ENCODE measurements at places on chromosomes 12 and 14.

- no peak for DNase-seq
Observed at GRCh38 chr12:88630561-88630960, 50.3 kb upstream of the KITLG start.

- no peak for DNase-seq
Observed at GRCh38 chr12:110679201-110679600, 9.7 kb downstream of the HVCN1 start.

GRCh38 chr12:91877456-91878235 lies 268.0 kb downstream of the BTG1 start:
- DNase-seq, result no peak

GRCh38 chr14:89720076-89720687 lies 234.3 kb downstream of the EFCAB11 start:
- no peak for DNase-seq

- DNase-seq, result no peak
Observed at GRCh38 chr14:68384335-68384734, 408.5 kb downstream of the ZFP36L1 start.

DNA sequence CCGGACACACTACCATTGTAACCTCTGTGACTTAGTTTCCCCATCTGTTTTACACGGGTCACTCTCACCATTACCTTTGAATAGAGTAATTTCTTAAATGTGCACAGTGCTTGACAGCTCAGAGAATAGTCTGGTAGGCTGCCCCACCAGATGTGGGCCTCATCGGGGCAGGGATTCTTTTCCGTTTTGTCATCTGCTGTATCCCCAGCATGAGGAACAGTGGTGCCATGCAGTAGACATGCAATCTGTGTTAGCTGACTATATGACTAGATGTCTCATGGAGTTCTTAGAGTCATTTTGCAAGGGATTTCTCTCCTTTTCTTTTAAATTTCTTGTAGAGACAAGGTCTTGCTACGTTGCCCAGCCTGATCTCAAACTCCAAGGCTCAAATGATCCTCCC lies 44.9 kb upstream of the PLEKHG3 start:
- no peak for DNase-seq

GRCh38 chr14:70237710-70238109 lies 49.0 kb upstream of the SLC8A3 start:
- no peak for DNase-seq

GRCh38 chr12:108750526-108750925 lies 19.2 kb upstream of the CORO1C start:
- DNase-seq, result no peak

DNA sequence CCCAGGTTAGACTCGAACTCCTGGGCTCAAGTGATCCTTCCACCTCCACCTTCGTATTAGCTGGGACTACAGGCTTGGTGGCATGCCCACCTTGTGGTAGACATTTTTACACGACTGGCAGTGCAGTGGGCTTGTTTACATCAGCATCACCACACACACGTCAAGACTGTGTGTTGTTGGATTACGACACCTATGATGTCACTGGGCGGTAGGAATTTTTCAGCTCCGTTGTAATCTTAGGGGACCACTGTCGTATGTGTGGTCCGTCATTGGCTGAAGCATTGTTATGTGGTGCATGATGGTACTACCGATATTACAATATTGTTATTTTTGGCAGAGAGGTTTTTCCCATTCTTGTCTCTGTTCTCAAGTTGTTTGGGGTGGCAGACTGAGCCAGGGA lies 50.7 kb downstream of the TSPAN9 start:
- DNase-seq, result no peak

DNA sequence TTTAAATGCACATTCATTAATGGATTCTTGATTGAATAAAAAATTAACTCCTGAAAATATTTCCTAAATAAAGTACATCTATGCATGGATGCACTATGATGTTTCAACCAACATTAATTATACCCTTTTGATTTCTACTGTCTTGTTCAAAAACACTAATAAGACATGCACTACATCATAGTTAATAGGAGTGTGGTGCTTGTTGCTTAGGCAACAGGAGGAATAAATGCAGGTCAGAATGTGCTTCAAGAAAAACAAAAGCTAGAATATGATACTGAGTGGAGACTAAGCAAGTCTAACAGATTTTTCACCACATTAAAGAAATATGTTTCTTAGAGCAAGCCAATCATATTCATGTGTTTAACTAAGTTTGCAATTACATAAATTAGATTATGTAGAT lies 495.8 kb upstream of the GARIN6 start:
- no peak for DNase-seq

DNA sequence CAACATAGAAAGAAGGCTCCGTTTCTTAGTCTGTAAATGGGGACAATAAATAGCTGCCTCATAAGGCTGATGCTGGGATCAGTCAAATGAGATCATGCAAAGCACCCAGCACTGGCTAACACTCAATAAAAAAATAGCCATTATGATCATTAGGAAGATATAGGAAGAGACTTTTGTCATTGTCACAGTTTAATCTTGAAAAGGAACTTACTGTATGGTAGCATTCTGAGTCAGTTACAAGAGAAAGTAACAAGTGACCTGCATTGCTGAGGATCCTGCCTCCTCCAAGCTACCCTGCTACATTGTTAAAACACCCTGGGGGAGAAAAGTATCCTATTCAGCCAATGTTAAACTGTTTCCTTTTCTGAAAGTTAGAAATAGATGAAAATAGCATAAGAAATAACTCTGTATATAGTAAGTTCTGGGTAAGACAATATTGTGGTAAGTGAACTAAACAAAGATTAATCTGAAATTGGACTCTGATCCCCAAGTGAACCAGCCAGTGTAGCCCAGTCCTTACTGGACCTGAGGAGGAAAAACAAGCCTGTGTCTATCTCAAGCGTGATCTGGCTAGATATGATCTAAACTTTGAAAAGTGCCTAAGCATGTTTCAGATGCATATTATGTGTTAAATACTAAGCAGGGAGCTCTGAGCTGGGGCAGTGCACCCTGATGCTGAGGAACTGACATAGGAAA lies 3.6 kb upstream of the NUDT4 start:
- no peak for DNase-seq

- DNase-seq, result no peak
Observed at GRCh38 chr14:88535149-88535548, 19.7 kb downstream of the PTPN21 start.

- no peak for DNase-seq
Observed at GRCh38 chr12:116346222-116346621, 68.7 kb upstream of the MED13L start.

DNA sequence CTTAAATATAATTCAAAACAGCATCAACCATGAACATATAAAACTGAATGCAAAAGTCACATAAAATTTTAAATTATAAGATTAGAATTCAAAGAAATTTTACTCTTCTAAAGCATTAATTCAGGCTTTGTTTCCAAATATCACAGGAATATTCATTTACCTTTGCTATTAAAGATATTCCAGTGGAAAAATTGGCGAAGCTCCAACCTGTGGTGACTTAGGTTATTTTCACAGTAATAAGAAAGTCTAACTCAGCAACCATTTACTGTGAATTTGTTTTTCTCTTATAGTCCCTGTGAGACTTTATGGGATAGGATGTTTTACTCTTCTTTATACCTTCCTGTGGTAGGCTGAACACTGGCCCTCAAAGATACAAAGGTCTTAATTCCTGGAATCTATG lies 3.2 kb downstream of the WDR89 start:
- no peak for DNase-seq

DNA sequence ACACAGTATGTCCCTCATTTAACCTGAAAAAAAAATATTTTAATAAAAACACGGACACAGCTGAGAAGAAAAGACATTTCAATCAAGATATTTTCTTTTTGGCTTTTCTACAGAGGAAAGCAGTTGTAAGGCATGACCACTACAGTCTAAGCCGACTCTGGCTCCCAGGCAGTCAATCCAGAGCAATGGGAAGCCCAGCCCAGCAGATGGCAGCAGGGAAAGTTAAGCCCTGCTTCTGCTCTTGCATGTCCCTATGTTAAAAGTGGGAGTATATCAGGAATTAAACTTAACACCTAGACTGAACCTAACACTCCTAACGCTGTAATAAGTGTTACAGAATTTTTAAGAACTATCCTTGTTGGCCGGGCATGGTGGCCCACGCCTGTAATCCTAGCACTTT lies 19.5 kb upstream of the HAL start:
- no peak for DNase-seq

DNA sequence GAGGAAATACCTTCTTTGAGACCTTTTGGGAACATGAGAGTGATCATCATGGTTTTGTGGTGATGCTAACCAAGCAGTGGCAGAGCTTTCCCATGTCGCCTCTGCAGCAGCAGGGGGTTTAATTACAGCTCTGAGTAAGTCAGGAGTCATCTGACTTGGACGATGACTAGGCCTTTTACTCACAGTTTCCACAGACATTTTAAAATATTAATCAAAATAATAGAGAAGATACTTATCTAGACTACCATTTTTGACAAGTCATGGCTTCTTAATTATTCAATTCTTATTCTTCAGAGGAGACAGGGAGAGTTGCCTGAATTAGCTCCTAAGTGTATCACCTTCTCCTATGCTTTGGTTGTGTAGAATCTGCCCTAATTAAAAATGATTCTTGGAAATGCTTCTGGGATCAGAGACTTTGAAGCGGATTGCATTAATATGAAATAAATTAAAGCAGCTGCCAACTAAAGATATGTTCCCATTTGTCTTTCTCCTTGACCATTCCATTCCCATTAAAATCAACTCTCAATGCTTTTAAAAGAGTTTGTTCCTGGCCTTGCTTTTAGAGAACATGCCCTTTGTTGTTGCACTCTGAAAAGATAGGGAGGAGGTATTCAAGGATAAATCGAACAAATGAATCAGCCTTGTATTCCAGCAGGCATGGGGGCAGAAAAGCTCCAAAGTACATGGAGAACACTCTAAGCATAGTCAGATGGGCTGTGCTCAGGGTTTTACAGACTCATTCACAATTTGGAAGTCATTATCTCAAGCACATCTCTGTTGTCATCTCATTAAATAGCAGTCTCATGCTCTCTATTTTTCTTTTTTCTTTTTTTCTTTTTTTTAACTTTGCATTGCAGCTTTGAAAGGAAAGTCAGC lies 7.7 kb upstream of the IFNG-AS1 start:
- DNase-seq, result no peak

- no peak for DNase-seq
Observed at GRCh38 chr12:54173906-54174471, 14.8 kb downstream of the SMUG1 start.

DNA sequence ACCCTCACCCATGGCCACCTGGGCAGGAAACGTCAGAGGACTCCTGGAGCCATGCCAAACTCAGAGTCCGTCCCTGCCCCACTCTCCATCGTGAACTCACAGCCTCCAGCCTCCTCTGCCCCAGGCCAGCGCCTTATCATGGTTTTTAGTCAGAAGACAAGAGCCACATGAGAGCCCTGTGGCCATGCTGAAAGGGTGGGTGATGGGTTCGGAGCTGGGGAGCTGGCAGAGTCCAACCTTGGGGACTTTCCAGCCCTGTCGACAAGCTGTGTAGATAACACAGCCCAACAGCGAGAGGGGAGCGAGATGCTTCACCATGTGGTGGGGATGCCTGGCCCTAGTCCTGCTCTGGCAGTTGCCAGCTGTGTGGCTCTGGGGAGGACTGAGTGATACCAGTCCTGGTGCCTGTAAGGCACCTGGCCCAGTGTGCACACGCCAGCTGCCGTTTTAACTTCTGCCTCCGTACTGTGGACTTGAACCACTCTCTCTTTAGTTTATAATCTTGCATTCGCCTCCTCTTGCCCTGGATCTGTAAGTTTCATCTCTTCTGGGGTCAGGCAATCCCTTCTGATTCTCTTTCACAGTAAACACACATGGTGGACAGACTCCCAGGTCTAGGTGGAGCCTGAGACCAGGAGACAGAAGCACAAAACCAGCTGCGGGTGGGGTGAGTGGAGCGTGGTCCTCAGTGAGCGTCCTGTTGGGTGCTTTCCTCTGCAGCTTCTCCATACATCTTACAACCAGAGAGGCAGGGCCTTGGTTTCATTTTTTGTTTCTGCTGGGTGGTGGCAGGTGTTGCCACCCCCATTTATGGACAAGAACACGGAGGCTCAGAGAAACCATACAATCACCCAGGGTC lies 55.3 kb downstream of the RIN3 start:
- DNase-seq, result no peak

DNA sequence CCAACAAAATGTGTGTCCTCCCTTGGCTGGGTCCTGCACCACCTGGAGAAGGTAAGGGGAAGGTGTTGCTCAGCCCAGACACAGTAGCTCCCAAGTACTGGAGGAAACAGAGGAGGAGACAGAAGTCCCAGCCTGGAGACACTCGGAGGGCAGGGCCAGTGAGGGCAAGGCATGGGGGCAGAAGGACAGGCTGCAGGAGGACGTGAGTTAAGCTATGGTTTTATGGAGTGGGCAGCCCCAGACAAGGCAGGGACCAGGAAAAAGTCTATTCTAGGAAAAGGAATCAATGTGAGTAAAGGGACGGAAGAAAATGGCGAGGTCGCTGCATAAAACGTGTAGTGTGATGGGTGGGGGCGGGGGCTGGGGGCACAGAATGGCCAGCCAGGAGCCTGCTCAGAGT lies 210.1 kb upstream of the DIO3 start:
- no peak for DNase-seq

DNA sequence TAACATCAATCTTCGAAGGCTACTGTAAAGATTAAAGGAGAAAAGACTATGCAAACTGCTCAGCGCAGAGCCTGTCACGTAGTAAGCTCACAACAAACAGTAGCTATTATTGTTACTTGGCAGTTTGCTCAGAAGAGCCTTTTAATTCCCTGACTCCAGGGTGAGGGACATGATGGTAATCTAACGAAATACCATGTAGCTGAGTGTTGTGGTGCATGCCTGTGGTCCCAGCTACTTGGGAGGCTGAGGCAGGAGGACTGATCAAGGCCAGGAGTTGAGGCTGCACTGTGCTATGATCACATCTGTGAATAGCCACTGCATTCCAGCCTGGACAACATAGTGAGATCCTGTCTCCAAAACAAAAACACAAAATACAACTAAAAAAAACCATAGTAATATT lies 22.8 kb downstream of the HEBP1 start:
- no peak for DNase-seq

GRCh38 chr12:55631733-55632132 lies 5.0 kb upstream of the OR10P1 start:
- DNase-seq, result no peak

GRCh38 chr14:62710811-62711210 lies 334.4 kb downstream of the KCNH5 start:
- no peak for DNase-seq

DNA sequence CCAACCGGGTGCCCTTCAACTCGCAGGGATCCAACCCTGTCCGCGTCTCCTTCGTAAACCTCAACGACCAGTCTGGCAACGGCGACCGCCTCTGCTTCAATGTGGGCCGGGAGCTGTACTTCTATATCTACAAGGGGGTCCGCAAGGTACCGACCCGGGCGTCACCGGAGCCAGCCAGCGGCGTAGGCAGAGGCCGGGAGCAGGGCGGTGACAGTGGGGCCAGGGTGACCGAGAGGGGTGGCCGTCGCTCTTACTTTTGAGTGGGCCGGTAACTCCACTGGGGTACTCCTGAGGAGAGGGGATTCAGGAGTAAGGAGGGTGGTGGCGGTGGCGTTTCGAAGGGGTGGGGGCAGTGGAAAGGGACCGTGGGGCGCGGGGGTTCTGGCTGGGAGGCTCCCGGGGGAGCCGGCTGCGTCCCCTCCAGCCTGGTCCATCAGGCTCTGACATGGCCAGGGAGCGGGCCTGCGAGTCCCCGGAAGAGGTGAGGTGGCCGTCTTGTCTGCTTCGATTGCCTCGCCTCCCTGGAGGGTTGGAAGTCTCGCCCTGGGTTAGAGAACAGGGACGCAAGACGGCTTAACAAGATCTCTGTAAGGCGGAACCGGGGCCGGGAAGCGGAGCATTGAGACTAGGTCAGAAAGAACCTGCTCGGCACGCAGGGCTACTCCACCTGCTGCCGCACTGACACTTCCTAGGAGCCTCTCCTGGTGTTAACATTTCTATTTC lies 491 bp downstream of the WDR20 start:
- peak; percentile 34 for DNase-seq
